ENCODE measurements at places on chromosomes 16 and 17.

DNA sequence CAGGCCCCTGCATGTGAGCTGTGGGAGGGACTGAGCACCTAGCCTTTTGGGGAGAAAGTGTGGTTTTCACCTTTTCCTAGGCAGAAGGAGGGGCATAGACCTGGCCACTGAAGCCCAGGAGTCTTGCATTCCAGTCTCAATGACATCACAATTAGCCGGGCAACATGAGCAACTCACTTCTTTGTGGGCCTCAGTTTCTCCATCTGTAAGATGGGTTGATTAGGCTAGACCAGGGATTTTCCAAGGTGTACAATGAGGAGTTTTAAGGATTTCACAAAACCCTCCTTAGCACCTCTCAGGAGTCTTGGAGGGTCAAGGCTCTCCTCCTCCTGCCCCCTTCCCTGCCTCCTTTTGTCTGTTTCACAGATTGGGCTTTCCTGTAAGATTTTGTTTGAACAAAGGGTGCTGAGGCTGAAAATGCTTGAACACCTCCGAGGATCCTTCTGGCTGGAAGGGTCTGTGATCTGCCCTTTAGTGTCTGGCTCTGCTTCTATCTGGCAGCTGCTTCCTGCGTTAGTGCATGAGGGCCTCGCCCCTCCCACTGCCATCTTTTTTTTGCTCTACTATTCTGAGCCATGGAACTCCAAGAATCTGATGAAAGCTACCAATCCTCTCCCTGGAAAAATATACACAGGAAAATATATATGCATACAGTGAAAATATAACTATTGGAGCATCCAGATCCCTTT, 52.4 kb upstream of the ETV4 start:
- DNase-seq = no peak

- peak; percentile 72 for DNase-seq
Observed at GRCh38 chr17:32161506-32162365, 19.4 kb downstream of the RHOT1 start.

GRCh38 chr17:38673707-38674013, 1.1 kb downstream of the EPOP start:
- DNase-seq = no peak

GRCh38 chr17:76421044-76421407, 31.9 kb downstream of the UBE2O start:
- DNase-seq = no peak

DNA sequence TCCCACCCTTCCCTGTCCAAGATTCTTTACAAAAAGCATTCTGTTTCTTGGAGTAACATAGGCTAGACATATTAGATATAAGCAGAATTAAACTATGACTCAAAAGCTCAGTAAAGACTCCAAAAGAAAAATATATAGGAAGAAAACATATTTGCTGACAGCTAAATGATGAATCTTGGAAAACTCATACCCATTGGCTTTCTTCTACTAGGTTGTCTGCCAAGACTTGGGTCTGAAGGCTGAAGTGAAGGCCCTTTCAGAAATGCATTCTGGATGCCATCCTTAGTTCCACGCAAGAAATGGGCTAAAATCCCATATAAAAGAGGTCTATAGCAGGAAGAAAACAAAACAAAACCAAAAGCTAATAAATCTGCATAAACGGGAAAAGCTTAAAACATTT, 15.1 kb downstream of the CEP20 start:
- DNase-seq = no peak
